ENCODE measurements at places on chromosomes 11 and 22.

GRCh38 chr11:118171269-118172062 is 5.0 kb downstream of the SCN2B start:
- DNase-seq, result no peak

DNA sequence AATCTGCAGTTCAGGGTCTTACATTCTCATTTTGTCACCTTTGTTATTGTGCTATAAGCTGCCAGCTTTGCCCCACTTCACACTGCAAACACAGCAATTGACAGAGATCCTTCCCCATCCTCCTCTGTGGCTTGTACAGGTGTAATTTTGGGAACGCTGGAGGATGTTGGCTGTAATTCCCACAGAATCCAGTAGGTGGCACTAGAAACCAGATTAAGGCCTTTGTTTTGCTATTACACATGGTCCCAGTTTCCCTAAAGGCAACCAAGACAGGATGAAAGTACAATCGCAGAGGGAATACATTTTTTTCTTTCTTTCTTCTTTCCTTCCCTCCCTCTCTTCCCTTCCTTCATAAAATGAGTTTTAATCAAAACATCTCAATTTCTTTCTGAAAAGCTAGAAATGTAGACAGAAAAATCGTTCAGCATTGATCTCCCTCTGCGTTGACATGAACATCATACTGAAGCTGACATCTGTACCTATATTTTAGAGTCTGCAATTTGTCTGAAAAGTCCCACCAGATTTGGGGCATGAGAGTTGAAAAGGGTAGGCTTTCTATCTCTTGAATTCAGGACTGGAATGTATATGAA is 21.3 kb upstream of the NELL1 start:
- peak; percentile 7 for DNase-seq

DNA sequence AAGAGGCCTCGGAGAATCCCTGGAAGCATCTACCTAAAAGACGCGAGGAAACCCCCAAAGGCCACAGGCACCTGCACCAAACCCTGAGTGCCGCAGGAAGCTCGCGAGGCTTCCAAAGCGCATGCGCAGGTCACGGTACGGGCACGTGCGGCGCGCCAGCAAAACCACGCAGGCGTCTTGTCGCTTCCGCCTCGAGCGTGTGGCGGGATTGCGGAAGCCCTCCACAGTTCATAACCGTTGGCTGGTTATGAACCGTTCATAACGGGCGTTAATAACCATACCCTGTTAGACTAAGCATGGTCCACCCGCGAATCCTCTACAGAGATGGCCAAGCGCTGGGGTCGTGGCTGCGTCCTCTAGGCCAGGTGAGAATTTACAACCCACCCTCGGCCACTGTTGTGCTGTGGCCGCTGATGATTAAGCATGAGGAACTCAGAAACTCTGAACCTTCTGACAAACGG is 46.4 kb downstream of the MORC2 start:
- no peak for DNase-seq

GRCh38 chr11:121741761-121742361 is 289.1 kb upstream of the SORL1-AS1 start:
- no peak for DNase-seq

DNA sequence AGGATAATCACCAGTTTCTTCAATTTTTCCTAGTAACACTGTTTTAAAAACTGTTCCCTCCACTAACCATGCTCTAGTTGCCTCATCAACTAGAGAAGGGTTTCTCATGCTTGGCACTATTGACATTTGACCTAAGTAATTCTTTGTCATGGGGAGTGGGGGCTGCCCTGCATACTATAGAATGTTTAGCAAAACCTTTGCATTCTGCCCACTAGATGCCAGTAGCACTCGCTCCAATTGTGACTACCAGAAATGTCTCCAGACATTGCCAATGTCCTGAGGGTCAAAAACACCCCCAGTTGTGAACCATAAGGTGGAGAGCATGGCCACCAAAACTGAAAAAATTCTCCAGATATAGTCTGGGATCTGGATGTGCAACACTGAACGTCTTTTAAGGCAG is 27.6 kb upstream of the BMAL1 start:
- no peak for DNase-seq

- no peak for DNase-seq
Observed at GRCh38 chr11:126146454-126147192, 64.8 kb downstream of the RPUSD4 start.

DNA sequence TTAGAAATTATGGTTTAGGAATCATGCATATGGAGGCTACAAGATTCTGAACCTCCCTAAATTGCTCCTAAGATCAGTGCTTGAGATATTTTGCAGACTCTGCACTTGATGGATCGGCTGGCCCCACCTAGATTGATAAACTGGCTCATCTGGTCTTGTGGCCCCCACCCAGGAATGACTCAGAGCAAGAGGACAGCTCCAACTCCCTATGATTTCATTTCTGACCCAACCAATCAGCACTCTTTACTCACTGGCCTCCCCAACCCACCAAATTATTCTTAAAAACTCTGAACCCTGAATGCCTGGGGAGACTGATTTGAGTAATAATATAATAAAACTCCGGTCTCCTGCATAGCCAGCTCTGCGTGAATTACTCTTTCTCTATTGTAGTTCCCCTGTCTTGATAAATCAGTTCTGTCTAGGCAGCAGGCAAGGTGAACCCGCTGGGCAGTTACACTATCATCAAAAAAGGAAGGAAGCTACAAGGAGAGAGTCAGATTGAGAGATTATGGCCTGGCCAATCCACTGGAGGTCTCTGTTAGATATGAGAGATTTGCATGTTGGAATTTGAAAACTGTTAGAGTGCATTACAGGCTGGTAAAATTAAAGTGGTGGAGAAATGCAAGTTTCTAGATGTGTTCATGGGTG is 245.8 kb downstream of the CSNK2A3 start:
- DNase-seq, result no peak

DNA sequence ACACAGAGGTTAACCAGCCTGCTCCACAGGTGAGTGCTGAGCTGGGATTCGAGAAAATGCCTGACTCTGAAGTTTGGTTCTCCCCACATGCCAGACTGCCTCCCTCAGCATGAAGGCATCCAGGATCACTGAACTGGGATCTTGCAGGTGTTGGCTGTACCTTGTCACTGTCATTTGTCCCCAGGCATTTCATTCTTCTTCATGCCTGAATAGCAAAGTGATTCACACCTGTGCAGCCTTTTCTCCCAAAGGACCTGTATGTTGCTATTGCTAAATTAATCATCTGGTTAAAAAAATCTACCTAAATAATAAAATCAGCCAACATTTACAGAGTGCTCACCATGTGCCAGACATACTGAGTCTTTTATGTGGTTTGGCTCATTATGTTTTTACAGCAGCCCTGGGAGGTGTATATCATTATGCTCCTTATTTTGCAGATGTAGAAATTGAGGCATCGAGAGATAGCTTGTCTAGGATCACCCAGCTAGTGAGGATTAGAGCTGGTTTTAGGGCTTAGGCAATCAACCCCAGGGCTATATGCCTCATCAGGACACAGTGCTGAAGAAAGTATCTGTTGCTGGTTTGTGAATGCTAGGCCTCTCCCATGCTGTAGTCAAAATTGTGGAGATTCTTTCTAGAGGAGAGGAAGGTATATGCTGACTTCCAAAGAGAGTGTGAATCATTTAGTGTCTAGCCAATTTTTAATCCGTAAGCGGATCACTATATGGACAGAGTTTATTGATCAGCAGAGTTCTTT is 204.4 kb downstream of the HIPK3 start:
- DNase-seq, result no peak

DNA sequence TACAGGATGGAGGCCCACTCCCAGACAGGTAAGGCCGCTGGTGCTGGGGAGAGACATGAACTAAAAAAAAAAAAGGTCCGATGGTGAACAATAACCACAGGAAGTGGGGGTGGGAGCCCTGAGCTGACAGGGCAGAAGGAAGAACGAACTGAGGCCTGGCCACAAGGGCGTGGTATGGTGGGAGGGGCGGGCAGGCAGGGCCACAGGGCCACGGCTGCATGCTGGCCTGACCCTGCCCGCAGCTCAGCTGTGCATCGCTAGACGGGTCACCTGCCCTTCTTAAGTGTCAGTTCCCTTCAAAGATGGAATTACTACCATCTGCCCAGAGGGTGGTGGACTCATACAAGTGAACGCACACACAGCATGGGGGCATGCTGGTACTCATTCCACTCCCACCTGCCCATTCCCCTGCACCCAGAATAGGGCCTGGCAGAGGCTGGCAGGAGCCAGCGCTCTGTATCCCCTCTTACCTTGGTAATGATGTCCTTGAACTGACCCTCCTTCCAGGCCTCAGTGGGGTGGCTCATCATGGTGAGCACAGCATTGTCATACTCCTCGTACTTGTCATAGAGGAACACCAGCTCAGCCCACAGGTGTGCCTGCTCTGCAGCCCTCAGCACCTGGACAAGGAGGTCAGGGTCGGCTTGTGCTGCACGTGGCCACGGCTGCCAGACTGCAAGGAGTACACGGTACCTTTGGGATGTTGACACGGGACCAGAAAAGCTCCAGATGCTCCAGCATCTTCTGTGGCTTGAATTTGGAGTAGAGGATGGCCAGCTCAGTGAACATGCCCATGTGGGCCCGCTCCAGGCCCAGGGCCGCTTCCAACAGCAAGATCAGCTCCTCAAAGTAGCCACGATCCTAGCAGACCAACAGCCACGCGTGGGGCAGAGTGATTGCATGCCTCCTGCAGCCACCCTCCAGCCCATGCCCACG is 17.5 kb upstream of the SLC25A1 start:
- no peak for DNase-seq

- DNase-seq, result no peak
Observed at GRCh38 chr11:516400-516799, 9.4 kb upstream of the RNH1 start.

DNA sequence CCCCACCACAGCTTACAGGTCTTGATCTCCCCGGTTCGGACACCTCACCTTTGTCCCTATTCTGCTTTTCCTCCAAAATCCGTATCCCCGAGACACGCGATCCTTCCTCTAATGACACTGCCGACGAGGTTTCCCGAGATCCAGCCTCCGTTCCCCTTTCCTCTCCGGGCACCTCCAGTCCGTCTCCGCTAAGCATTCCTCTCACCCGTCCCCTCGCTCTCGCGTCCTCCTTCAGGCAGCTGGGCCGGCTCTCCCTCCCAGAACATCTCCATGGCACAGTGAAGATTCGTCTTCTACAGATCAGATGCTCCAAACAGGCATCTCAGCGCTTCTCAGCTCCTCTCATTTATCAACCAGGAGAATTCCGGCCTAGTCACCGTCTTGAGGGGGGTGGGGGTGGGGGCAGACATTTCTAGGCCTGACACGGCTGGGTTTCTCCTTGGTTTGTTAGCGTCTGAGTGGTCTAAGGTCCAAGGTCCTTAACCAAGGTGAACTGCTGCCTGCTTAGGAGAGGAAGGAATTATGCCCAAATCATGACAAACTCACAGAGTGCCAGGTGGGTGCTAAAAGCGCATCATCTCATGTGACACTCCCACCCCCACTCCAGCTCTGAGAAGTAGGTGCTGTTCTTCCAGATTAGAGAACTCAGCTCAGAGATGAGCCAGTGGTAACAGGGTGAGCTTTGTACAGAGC is at the start of gene SPTBN2:
SPTBN2 (minus strand) TSS at position 524 of the 693 bp plus-strand sequence. CDS start 7,976 bp downstream, outside the sequence.
- DNase-seq, result no peak

DNA sequence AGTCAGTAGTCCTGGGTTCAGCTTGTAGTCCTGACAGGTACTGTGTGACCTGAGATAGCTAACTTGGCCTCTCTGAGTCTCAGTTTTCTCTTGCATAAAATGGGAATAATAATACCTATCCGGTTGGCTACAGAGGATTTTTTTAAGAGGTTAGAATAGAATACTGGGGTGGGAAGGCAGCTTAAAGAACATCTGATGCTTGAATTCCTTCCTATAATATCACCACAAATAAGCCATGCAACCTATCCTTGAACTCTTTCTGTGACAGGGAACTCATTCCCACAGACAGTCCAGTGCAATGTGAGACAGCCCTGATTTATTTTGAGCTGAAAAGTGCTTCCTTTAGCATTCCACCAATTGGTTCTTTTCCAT is 110.1 kb downstream of the CCDC81 start:
- no peak for DNase-seq

GRCh38 chr22:38083931-38084631 is at the start of gene SLC16A8:
TSS of gene SLC16A8 (minus strand) at chr22:38084184. CDS start at chr22:38082873, 1,311 bp downstream.
- DNase-seq, result no peak

DNA sequence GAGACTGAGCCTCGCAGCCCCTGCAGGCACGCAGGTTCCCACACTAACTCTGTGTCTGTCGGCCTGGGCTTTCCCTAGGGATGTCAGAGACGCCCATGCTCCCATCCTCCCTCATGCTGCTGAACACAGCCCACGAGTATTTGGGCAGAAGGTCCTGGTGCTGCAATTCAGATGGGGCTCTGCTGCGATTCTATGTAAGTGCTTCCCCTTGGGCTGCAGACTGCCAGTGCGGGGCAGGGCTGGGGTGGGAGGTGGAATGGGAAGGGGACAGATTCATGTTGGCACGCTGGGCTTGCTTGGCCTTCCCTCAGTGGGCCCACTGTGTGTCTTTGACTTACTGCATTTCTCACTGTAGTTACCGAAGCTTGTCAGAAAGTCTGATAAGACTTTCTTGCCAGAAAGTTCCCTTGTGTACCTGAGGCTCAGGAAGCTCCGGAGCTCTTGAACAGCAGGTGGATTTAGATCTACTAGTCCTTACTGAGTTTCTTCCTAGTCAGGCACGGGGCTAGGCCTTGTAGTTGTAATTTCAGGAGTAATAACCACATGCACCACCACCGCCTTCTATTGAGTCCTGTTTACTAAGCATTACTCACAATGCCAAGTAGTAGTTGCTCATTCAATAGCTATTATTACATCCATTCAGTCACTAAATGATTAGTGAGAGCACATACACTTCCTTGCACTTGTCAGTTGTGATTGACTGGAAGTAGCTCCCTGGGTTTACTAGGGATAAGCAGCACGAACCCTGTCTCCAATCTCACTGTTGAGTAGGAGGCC is 65.2 kb downstream of the CABIN1 start:
- DNase-seq, result no peak

DNA sequence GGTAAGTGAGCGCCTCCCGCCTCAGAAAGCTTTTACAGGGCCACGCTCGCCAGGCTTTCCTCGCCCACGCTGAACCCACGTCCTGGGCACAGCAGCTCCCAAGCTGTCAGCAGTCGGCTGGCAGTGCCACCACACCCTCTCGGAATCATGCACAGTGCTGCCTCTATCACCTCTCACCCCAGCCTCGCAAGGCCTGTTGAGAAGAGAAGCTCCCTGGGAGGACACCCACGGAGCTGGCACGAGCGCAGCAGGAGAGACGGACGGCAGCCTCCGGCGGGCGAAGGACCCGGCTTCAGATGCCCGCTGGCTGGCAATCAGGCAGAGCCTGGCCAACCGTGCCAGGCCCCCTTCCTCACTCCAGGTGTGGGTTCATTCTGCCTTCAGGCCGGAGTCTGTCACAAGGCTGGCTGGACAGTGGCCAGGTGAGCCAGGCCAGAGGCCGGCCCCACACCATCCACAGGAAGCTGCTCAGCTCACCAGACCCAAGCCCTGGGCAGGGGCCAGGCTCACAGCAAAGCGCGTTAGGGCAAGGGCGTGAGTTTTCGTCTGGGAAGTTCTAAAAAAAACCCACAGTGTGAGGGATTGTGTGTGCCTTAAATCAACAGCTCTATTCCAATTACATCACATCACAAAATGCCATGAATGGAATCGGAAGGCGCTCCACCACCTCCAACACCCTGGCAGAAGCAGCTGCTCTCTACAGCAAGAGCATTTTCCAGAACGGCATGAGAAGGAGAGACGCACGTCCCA is 33.2 kb downstream of the TOLLIP start:
- no peak for DNase-seq

Data from AG09319 (cell line).